ENCODE measurements at places on chromosomes 4 and X.

- no peak for DNase-seq
These were observed 26.4 kb downstream of the NOP14 start for GRCh38 chr4:2936773-2937145.

- no peak for DNase-seq
These were observed 11.9 kb upstream of the CCNQ start for GRCh38 chrX:153610836-153611213.

DNA sequence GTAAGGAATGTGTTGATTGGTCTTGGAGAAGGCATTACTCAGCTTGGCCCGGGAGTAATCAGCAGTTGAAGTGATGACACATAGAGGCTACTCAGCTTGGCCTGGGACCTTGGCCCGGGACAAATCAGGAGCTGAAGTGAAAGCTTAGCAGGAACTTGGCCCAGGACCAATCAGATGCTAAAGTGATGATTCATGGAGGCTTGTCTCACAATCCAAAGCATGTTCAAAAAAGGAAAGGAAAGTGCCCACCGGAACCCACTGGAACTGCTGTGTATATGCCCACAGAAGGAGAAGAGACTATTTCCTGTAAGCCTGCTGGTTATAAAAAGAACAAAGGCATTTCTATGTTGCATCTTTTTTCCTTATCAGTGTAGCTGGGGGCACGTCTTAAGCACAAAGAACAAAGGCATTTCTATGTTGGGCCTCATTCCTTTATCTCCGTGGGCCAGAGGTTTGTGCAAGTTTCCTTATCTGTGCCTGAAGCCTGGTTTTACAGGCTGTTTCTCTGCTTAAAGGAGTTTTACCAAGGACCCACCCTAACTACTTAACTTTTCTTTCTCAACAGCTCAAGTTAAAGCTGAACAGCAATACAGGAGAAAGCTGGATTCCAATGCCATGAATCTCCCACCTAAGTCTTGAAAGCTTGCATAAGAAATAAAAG lies 1176.7 kb downstream of the NLGN4X start:
- DNase-seq, result no peak

- no peak for DNase-seq
These were observed 9.1 kb downstream of the CXCR3 start for GRCh38 chrX:71609095-71609750.

- DNase-seq, result no peak
These were observed 84.5 kb downstream of the ACOX3 start for GRCh38 chr4:8355864-8356565.

DNA sequence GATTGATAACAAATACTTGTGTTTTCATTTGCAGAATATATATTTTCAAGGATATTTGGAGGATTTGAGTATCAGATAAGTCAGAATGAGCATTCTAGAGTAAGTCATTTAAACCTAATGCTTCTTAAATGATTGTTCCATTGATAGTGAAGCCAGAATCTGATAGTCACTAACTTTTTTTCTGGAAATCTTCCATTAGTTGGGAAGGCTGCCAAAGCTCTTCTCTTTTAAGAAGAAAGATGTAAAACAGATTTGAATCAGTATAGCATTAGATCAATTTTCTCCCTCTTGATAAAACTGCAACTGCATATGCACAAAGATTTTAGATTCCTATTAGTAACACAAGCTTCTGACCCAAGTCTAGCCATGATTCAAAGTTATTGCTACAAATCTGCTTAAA lies 256.7 kb downstream of the SPOCK3 start:
- no peak for DNase-seq
